H1 (cell line): ENCODE measurements at places on chromosomes 2 and 18. TPM values are rescaled to one million over a fixed set of nuclear protein-coding genes. Genes with fewer than 3 reads are reported as not detected.

The MSTN gene
- total RNA-seq: not detected in 2 replicates

The CCDC141 gene
- 21.4 and 21.6 TPM in 2 replicates for total RNA-seq

The ATAD2B gene
- 15.3 and 16.1 TPM in 2 replicates for total RNA-seq

DNA sequence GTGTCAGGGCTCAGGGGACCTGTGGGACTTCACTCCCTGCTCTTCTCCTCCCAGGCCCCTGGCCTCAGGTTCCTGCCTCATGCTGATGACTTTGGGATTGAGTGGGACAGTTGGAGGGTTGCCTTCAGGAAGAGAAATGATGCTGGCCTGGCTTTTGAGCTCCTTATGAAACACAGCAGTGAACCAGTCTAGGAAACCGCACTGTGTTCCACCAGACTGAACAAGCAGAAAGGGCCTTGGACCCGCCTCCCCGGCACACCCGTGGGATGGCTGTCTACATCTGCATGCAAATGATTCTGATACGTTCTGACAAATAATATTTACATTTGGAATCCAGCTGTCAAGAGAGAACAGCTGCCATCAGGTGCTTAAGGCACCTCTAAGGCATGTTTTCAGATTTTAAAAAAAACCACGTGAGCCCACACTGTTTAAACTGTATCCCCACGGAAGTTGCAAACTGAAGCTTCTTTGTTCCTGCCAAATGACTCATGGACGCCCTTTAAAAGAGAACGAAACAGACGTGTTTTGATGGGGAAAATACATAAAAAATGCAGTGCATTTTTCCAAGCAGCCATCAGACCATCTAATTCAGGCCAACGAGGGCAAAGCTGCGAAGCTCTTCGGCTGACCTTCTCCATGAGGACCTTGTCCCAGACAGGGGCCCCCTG lies 27.6 kb upstream of the ASAP2 start:
- no peak for DNase-seq

DNA sequence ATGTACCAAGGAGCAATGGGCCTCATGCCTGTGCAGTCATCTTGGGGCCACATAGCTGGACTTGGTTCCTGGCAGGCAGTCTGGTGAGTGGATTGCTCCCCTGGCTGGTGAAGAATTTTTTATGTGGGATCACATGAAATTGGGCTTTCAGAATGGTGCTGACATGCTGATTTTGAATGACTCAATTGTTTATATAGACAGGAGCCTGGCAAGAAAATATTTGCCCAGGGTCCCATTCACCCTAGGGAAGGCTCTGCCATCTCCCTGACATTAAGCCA lies 266.9 kb downstream of the DYSF start:
- no peak for DNase-seq
